ENCODE measurements at places on chromosomes 3 and 15.
A peak's percentile ranks its signal among the peaks of the same experiment; 100 is the strongest.

- no peaks in the 10 kb centered on the region for H3K4me1 ChIP-seq
- peak; percentile 30 for DNase-seq
- no peaks in the 10 kb centered on the region for H3K36me3 ChIP-seq
- H3K27me3 ChIP-seq = no peaks in the 10 kb centered on the region
- H3K4me3 ChIP-seq = no peak overlapping the region
These were observed 388.2 kb upstream of the AGTR1 start for GRCh38 chr3:148309390-148310035.

- H3K36me3 ChIP-seq = no peaks in the 10 kb centered on the region
- no peak overlapping the region for H3K27ac ChIP-seq
- DNase-seq = peak; percentile 35
- H3K27me3 ChIP-seq = no peaks in the 10 kb centered on the region
- H3K4me3 ChIP-seq = no peak overlapping the region
These were observed 138.3 kb downstream of the PTPRG start for GRCh38 chr3:61699622-61700021.

DNA sequence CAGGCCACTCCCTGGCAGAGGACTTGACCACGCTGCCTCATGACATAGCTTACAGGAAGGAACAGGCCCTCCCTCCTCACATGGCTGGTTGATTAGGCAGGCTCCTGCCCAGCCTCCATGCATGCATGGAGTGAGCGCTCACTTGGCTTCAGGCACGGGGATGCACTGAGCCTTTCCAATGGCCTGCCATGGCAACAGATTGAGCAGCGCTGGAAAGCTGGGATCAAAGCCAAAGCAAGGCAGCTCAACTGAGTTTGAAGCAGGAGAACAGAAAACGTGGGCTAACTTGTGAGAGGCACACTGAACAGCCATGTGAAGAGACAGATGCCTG, 5.9 kb upstream of the GRAMD2A start:
- no peak overlapping the region for H3K27ac ChIP-seq
- DNase-seq = no peak
- no peak overlapping the region for H3K4me3 ChIP-seq
- H3K36me3 ChIP-seq = peaks cover 100% of the 10 kb centered on the region
- no peaks in the 10 kb centered on the region for H3K27me3 ChIP-seq

GRCh38 chr3:32160706-32161214, 54.3 kb downstream of the GPD1L start:
- H3K4me1 ChIP-seq = no peaks in the 10 kb centered on the region
- H3K27me3 ChIP-seq = no peaks in the 10 kb centered on the region
- H3K27ac ChIP-seq = no peak overlapping the region
- H3K4me3 ChIP-seq = no peak overlapping the region
- H3K36me3 ChIP-seq = no peaks in the 10 kb centered on the region

DNA sequence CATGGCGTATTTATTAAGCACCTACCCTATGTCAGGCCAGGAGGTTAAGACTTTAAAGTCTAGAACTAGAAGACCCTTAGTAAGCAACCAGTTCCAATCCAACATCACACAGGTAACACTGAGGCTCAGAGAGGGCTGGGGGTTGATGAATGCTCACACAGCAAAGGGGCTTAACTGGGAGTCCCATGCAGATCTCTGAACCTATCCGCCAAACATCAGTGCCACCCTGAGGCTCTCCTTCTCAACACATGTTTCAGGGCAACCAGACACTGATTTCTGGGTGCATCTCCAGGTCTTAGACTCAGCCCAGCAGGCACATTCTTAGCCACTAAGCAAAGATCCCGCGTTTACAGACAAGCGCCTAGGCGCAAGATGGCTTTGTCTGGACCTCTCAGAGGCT, 92.0 kb upstream of the SLC6A11 start:
- no peaks in the 10 kb centered on the region for H3K36me3 ChIP-seq
- H3K4me3 ChIP-seq = no peak overlapping the region
- no peaks in the 10 kb centered on the region for H3K4me1 ChIP-seq
- DNase-seq = no peak
- no peaks in the 10 kb centered on the region for H3K27me3 ChIP-seq
- H3K27ac ChIP-seq = no peak overlapping the region

- H3K27me3 ChIP-seq = no peaks in the 10 kb centered on the region
- DNase-seq = no peak
- H3K4me1 ChIP-seq = no peaks in the 10 kb centered on the region
- H3K27ac ChIP-seq = no peak overlapping the region
These were observed 68.9 kb downstream of the NIPA2 start for GRCh38 chr15:22907161-22907950.

- DNase-seq = peak; percentile 50
- H3K36me3 ChIP-seq = no peaks in the 10 kb centered on the region
- H3K4me3 ChIP-seq = no peak overlapping the region
- peaks cover 20% of the 10 kb centered on the region for H3K4me1 ChIP-seq
- no peak overlapping the region for H3K27ac ChIP-seq
These were observed 12.8 kb upstream of the SETMAR start for GRCh38 chr3:4290272-4290893.

DNA sequence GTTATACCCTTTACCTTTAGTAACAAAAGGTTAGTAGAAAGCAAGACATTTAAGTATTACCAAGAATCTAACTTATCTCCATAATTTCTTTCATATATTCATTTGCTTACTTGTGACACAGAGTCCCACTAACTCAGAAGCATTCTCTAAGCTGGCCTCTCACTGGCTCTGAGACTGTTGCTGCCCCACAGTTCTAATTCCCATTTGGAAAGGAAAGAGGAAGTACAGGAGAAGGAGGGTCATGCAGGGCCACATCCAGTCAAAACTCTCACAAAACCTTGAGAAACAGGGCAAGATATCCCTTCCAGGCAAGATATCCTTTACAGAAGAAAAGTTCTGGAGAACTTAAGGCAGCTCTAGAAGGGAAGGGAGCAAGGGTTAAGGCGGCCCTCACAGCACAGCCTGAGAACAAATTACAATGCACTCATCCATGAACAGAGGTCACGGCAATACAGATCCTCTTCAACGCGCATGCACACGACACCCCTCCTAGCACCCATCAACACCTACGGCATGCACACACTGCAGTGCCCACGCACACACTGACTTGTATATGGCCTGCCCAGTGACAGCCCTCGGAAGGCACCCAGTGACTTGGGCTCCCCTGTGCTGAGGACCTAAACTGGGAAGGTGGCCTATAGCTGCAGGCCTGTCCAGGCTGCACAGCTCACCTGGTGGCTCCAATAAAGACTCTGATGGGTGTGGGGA, 13.0 kb upstream of the MYO5C start:
- no peak for DNase-seq
- H3K4me1 ChIP-seq = no peaks in the 10 kb centered on the region
- H3K27me3 ChIP-seq = no peaks in the 10 kb centered on the region
- peak overlapping the region; percentile 37 for H3K4me3 ChIP-seq
- H3K36me3 ChIP-seq = peaks cover 1% of the 10 kb centered on the region

- H3K36me3 ChIP-seq = no peaks in the 10 kb centered on the region
- no peak overlapping the region for H3K4me3 ChIP-seq
- DNase-seq = no peak
- H3K27me3 ChIP-seq = no peaks in the 10 kb centered on the region
These were observed 138.9 kb upstream of the RORA start for GRCh38 chr15:61367953-61368352.

DNA sequence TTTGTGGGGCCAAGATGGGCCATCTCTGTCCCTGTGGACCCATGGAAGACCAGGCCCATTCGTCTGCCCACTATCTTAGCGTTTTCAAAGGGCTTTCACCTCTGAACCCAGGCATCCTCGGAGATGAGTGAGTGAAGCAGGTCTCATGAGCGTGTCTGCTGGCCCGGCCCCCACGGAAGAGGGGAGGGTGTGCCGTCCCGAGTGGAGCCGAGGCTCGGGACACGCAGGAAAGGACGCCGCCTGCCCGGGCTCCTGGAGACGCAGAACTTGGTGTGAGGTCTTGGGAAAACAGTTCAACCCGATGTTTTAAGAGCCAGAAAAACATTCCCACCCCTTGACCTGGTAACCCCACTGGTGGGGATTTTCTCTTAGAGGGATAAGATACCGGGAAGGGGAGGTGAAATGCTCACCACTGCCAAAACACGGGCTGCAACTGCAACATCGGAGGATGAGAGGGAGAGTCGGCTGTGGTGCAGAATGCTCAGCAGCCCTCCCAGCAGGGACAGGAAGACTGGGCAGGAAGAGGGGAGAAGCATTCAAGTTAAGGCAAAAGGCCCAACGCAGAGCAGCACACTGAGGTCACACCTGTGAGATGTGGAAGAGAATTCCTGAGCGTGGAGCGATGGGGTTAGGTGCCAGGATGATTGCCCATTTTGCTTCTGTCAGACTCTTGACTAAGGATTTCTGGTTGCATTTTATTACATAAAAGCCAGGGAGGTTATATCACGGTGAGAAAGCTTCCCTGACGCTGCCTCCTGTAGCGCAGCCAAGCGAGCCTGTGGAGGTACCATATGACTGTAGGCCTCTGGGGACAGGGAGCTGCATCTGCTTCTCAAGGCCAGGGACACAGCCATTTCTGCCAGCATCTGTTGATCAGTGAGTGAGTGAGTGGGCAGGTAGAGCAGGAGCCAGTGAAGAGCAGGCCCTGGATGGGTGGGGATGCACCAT, 14.1 kb upstream of the STAB1 start:
- H3K36me3 ChIP-seq = peaks cover 75% of the 10 kb centered on the region
- no peak overlapping the region for H3K4me3 ChIP-seq
- no peak for DNase-seq
- no peak overlapping the region for H3K27ac ChIP-seq
- no peaks in the 10 kb centered on the region for H3K27me3 ChIP-seq

DNA sequence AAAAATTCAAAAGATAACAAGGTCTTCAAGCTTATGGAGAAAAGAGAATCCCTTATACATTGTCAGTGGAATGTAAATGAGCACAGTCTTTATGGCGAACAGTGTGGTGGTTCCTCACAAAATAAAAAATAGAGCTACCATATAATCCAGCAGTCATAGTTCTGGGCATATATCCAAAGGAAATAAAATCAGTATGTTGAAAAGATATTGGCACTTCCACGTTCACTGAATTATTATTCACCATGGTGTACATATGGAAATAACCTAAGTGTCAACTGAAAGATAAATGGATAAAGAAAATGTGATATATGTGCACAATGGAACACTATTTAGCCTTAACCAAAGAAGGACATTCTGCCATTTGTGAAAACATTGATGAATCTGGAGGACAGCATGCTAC, 1161.2 kb downstream of the ROBO2 start:
- DNase-seq = no peak
- H3K36me3 ChIP-seq = no peaks in the 10 kb centered on the region
- H3K27me3 ChIP-seq = no peaks in the 10 kb centered on the region
- no peak overlapping the region for H3K4me3 ChIP-seq
- no peaks in the 10 kb centered on the region for H3K4me1 ChIP-seq
- H3K27ac ChIP-seq = no peak overlapping the region

GRCh38 chr3:50656417-50657195, 18.1 kb upstream of the DOCK3 start:
- H3K4me3 ChIP-seq = no peak overlapping the region
- no peaks in the 10 kb centered on the region for H3K27me3 ChIP-seq
- no peaks in the 10 kb centered on the region for H3K36me3 ChIP-seq
- DNase-seq = no peak
- no peak overlapping the region for H3K27ac ChIP-seq

GRCh38 chr15:49115062-49115461, 40.3 kb downstream of the COPS2 start:
- H3K4me3 ChIP-seq = no peak overlapping the region
- no peak overlapping the region for H3K27ac ChIP-seq
- no peaks in the 10 kb centered on the region for H3K27me3 ChIP-seq
- peaks cover 4% of the 10 kb centered on the region for H3K4me1 ChIP-seq

DNA sequence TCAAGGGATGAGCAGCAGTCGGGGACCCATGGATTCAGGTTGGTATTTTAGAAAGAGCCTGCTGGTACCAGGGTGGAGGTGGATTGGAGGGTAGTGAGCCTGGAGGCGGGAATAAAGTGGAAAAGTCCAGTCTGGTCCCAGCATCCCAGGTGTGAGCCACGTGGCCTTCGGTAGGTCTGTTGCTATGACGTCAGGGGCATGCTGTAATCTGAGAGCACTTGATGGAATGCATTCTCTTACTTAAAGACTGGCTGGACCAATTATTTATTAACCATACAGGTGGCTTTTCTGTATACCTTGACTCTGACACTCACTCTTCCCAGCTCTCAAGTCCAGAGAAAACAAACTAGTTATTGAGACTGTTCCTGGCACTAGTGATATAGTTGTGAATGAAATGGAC, 389.9 kb upstream of the RGMA start:
- no peaks in the 10 kb centered on the region for H3K36me3 ChIP-seq
- H3K4me1 ChIP-seq = peaks cover 15% of the 10 kb centered on the region
- DNase-seq = no peak
- H3K27ac ChIP-seq = no peak overlapping the region
- H3K27me3 ChIP-seq = no peaks in the 10 kb centered on the region

DNA sequence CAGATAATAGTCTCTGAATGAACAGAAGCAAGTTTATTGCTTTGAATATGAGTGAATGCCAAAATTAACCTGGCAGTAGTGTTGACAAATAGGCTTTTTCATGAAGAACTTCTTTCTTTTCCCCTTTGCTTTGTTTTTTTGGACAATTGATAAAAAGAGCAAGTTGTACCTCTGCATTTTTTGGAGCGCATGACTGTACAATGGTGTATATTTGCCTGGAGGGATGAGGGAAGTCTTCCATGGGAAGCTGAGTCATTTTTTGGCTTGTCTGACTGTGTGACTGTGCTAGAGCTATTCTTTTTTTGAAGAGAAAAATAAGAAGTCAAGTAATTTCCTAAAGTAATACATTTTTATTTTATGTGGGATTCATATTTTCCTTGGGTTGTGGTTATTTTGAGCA, 186.9 kb downstream of the KLHL25 start:
- no peak for DNase-seq
- H3K4me1 ChIP-seq = peaks cover 5% of the 10 kb centered on the region
- no peak overlapping the region for H3K4me3 ChIP-seq
- H3K27me3 ChIP-seq = no peaks in the 10 kb centered on the region
- H3K36me3 ChIP-seq = peaks cover 8% of the 10 kb centered on the region
- no peak overlapping the region for H3K27ac ChIP-seq

DNA sequence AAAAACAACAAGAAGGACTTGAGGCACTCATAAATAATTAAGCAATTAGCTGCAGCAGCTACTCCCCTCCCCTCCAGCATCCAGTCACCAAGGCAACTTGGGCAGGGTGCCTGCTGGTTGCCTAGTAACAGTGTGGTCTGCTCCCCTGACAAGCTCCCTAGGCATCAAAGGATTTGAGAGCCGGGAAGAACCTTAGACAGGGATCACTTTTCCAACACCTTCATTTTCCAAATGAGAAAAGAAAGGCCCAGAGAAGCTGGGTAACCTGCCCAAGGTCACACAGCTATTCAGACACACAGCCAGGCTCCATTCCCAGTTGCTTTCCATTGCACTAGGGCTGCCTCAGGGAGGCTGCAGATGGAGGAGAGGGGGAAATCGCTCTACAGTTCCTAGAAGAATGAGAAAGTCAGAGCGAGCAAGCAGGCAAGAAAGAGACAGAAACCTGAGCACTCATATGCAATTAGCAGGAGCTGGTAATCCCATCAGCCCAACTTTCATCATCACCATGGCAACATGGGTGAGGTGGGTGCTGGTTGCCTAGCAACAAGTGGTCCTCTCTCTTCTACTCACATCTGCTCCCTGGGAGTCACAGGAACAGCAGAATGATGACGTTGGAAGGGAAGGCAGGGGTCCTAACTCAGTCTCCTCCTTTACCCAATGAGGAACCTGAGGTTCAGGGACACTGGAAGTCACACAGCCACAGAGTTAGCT, 3.6 kb upstream of the EIF4E3 start:
- H3K27ac ChIP-seq = no peak overlapping the region
- no peak overlapping the region for H3K4me3 ChIP-seq
- H3K27me3 ChIP-seq = peaks cover 10% of the 10 kb centered on the region
- peaks cover 2% of the 10 kb centered on the region for H3K4me1 ChIP-seq

Measured in neuronal stem cell (in vitro differentiated cells).